ENCODE measurements at places on chromosomes 11 and 22.

- no peaks in the 10 kb centered on the region for H3K27me3 ChIP-seq
- H3K36me3 ChIP-seq: no peaks in the 10 kb centered on the region
- no peak overlapping the region for H3K27ac ChIP-seq
- no peak for DNase-seq
- no peaks in the 10 kb centered on the region for H3K4me1 ChIP-seq
- no peak overlapping the region for H3K4me3 ChIP-seq
Observed at GRCh38 chr11:44483919-44484610, 81.4 kb upstream of the CD82 start.

DNA sequence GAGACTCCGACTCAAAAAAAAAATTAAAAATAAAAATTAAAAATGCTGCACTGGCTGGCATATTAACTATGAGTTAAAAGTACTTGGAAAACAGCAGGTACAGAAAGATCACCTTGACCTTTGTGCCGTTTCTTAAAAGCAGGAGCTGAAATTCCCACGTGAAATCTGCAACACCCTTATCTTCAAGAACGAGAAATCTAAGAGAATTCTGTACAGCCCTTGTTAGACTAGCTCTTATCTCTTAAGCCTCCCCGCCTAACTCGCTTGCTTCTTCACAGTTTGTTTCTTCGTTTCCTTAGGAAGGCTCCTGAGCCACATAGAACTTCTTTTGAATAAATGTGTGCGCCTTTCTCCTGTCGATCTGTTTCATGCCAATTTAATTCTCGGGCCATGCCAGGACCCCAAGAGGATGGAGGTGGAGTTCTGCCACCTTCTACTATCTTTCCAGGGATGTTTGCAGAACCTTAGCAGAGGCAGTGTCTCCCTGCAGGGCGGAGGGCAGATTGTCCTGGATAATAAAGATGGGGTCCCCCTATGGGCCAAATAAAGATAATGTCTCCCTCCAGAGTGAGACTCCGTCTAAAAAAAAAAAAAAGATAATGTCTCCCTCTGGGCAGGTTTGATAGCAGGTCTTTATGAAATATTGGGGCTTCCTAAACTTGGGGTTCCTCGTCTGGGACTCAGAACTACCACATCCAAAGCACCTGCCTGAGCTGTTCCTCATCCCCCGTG is 27.4 kb upstream of the SYT8 start:
- H3K4me1 ChIP-seq: no peaks in the 10 kb centered on the region
- no peak for DNase-seq
- H3K27ac ChIP-seq: no peak overlapping the region

GRCh38 chr11:72578991-72579815 is 95.0 kb downstream of the PDE2A start:
- no peak overlapping the region for H3K4me3 ChIP-seq
- no peak for DNase-seq

GRCh38 chr11:3631331-3631730 is 10.5 kb downstream of the ART5 start:
- no peaks in the 10 kb centered on the region for H3K36me3 ChIP-seq
- H3K4me3 ChIP-seq: no peak overlapping the region
- no peaks in the 10 kb centered on the region for H3K27me3 ChIP-seq
- H3K27ac ChIP-seq: no peak overlapping the region
- no peak for DNase-seq

DNA sequence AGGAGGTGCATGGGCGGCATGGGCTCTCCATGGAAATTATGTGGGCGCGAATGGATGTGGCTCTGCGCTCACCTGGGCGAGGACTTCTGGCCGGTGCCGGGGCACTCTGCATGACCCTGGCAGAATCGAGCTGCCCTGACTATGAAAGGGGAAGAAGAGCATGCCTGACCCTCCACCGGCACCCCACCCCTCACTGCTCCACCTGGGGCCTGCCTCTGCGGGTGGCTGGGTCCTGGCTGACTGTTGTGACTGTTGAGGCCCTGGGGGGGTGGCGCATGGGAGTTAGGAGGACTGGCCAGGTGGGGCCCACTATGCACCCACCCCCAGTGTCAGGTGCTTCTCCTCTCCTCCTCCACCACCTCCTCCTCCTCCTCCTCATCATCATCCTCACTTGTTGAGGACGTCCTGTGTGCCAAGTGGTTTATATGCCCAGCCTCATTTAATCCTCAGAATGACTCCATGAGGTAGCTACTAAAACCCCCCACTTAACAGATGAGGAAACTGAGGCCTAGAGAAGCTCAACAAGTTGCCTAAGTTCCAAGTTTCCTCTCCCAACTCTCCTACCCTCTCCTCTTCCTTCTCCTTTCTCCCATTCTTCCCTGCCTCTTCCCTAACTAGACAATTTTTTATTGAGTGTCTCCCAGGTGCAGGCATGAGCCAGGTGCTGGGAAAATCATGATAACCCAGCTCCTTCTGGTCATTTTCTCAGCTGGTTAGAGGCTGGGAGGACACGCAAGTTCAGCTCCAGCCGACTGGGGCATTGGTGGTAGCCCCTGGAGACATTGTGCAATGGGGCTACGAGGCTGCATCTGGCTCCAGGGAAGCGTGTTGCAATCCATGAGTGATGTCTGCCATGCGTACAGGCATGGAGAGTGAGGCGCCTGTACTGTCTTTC is 2.3 kb downstream of the MYEOV start:
- H3K4me3 ChIP-seq: no peak overlapping the region
- H3K27ac ChIP-seq: peak overlapping the region; percentile 84
- DNase-seq: no peak
- H3K36me3 ChIP-seq: no peaks in the 10 kb centered on the region
- no peaks in the 10 kb centered on the region for H3K27me3 ChIP-seq

GRCh38 chr22:22178992-22179391 is 65.6 kb upstream of the VPREB1 start:
- no peaks in the 10 kb centered on the region for H3K36me3 ChIP-seq
- no peak overlapping the region for H3K27ac ChIP-seq
- no peaks in the 10 kb centered on the region for H3K4me1 ChIP-seq
- peaks cover 13% of the 10 kb centered on the region for H3K27me3 ChIP-seq
